Stimulated activated CD4-positive, alpha-beta T cell treated with anti-CD3 and anti-CD28 coated beads, Interleukin-15, amount 100 ng/mL, for 48 hours (primary cell): ENCODE measurements at places on chromosomes 2 and 18.

DNA sequence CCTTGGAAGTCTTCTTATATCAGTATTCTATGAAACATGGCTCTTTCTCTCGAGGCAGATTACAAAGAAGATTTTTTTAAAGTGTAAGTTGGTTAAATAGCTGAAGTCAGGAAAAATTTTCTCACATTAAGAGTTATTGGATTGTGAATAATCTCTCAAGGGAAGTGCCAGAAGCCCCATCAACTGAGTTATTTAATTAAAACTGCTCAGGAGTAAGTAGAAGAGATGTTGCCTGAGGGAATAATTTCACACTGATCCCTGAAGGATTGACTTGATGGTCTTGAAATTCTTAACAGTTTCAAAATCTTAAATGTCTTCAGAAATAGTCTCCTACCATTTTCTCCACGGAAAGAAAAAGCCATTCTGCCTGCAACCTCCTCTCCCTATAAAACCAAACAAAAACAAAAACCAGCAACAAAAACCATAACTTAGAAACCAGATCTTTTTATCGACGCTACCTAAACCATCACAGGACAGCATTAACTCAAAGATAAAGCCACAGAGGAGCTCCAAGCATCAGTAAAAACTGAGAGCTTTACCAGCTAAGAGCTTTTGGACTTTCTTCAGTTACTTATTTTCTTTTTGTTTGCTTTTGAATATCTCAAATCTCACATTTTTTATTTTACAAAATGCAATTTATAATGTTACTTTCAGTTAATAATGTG, 12.9 kb downstream of the CD226 start:
- no peak for DNase-seq

- DNase-seq, result no peak
Measured at GRCh38 chr2:233852056-233852455, 2.3 kb downstream of the HJURP start.

DNA sequence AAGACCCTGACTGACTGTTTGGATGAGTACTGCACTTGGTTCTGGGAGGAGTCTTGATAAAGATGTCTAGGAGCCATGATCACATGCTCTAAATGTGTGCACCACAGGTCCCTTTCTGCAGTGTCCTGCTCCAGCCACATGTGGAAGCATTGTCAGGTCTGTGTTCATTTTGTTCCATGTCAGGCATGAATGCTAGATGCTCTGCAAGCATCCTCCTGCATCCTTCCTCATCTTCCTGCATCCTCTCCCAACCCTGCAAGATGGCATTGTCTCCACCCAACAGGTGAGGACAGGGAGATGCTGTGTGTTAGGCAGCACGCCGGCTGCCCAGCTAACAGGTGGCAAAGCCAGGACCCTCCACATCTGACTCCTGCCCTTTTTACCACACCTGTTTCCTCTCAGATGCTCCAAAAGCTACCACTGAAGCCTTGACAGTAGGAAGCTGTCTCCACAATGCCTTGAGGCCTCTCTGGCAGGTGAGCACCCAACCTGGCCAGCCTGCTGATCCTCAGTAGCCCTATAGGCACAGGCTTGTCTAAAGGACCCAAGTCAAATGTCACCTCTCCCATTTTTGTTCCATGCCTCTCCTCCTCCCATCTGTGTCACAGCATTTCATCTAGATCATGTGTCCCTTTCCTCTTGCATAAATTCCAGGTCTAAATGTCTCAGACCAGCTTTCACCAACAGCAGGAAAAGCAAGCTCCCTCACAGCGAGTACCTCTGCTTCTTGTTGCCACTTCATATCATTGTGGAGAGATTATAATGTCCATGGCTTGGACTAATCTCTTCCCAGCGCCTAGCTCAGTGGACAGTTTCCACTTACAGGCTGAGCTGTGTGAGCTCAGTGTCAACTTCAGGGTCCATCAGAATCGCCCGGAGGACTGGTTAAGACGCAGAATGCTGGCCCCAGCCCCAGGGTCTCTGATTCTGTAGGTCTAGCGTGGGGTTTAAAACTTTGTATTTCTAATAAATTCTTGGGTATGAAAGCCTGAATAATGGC, 55.0 kb downstream of the TMEM163 start:
- DNase-seq, result no peak

DNA sequence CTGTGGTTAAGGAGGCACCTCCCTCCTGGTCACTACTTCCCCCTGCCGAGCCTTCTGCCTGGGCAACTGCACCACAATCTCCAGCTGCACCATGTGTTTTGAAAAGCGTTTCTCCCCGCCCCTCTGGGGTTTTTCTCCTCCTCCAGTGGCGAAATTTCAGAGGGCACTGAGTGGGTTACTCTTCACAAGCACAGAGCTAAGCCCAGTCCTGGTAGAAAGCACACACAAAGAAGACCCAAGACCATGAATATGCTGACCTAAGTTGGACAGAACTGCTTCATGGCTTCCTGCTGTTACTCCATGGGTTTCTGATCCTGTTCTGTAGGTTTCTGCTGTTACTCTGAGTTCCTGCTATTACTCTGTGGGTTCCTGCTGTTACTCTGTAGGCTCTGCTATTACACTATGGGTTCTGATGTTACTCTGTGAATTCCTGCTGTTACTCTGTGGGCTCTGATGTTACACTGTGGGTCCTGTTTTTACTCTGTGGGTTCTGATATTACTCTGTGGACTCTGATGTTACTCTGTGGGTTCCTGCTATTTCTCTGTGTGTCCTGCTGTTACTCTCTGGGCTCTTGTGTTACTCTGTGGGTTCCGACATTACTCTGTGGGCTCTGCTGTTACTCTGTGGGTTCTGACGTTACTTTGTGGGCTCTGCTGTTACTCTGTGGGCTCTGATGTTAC, 216.6 kb downstream of the RTP5 start:
- DNase-seq, result no peak

GRCh38 chr2:63506320-63506719, 82.0 kb downstream of the WDPCP start:
- no peak for DNase-seq

GRCh38 chr2:73920577-73921545, 5.8 kb upstream of the DGUOK start:
- DNase-seq, result peak; percentile 19

DNA sequence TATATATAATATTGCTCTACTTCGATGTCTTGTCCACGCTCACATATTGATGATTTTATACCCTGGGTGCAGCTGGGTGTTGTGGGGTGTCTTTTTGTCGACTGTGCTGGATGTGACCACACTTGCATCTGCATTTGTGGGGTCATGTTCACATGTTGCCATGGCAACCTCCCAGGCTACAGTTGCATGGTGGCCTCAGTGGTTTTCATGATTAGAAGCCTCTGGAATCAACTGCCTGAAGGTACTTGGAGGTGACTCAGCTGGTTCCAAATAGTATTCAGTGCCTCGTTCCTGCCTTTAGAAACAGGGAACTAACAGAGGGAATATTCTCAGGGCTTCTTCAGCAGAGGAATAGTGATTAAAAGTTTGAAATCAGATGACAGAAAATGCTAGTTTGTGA, 166.3 kb upstream of the NYAP2 start:
- no peak for DNase-seq

GRCh38 chr2:99864561-99865553, 277.5 kb downstream of the AFF3 start:
- no peak for DNase-seq

DNA sequence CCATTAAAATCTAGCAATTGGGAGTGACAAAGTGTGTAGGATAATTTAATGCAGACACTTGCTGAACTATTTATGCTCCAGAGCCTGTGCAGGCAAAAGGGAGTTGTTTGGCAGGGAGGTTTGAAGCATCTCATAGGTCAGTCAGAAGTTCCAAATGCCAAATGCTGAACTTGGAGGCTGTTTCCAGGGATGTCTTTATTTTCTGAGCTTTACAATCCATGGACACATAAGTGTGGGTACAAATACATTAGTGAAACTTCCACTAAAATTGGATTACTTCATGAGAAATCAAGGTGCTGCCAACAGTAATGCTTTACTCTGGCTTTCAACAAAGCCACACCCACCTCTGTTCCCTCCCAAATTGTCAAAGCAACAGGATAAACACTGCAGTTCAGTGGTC, 422.1 kb upstream of the SETBP1 start:
- DNase-seq, result no peak

GRCh38 chr18:532018-532417, 31.5 kb upstream of the COLEC12 start:
- no peak for DNase-seq

DNA sequence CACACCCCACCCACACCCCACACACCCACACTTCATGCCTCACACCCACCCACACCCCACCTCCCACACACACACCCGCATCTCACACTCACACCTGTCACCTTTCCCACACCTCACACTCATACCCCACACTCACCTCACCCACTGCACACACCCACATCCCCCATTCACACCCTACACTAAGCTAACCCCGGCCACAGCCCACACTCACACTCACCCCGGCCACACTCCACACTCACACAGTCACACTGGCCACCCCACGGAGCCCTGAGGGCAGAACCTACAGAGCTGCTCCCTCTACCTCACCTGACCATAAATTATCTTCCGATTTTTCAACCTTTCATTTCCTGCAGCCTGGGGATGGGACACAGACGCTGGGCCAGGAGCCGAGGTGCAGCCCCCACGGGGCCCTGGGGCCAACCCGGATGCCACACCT, 241.3 kb downstream of the HDAC4 start:
- no peak for DNase-seq

GRCh38 chr18:74869904-74870863, 272.5 kb downstream of the ZNF407 start:
- no peak for DNase-seq

DNA sequence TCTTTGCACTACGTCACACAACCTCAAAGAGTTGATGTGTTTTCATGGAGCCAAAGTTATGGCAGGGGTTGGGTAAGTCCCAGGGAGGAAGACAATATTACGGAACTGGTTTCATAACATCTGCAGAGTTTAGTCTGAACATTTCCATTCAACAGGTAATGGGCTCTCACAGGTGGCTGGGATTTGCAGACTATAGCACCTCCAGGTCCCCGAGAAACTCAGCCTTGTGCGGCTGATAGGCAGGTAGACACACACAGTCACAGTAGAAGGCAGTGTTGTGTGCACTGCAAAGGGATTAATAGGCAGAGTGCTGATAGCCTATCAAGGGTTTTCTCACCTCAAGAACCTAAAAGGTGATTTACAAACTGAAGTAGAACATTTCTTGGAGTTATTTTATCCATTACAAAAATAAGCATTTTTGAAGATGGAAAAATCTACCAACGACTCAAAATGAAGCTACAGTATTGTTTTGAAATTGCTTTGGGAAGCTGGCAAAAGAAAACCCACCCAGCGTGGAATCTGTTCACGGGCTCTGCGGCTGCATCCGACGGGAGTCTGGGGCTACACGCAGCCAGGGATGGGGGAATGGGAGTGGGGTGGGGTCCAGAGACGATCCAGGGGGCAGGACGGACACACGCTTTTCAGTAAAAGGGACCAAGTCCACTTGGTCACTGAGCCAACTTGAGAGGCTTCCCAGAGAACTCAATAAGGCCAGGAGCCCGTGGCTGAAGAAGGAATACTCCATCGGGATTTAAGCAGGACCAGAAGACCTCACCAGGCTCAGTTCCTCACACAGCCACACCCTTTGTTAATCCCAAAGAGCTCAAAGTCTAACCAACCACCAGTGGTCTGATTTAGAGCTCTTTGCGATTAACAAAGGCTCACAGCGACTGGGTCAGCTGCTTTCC, 82.9 kb downstream of the CHRNA1 start:
- no peak for DNase-seq

DNA sequence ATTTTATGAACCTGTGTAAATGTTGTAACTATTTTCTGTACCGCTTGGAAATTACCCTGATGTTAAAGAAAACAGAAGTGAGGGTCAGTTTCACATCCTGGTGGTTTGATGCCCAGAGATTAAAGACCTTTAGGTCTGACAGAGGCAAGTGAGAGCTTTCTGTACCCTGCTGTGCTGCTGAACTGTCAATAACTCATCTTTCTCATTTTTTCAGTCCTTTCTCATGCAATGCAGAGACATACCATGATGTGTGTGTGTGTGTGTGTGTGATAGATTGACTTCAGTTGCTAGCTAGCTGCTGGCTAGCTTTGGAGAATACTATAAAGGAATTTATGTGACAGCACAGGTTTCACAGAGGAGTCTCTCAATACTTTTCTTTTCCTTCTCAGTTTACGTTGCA, 2025.6 kb upstream of the LRRTM1 start:
- DNase-seq, result no peak

DNA sequence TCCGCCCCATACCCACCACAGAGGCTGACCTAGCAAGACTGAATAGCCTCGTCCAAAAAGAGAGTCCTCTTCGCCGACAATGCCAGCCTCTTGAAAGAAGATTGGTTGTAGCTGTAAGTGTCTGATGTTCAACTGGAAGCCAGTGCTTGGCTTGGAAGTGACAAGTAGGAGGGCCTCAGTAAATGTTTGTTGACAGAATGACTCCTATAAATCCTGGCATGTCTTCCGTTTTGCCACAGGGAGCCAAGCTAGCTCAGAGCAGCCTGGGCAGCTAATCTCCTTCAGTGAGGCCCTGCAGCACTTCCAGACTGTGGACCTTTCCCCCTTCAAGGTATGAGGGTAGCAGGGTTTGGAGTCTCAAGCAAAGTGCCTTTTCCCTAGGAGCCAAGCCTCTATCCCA, 14.9 kb downstream of the ELMOD3 start:
- DNase-seq, result no peak

- DNase-seq, result no peak
Measured at GRCh38 chr2:71674158-71674851, 220.9 kb downstream of the DYSF start.

DNA sequence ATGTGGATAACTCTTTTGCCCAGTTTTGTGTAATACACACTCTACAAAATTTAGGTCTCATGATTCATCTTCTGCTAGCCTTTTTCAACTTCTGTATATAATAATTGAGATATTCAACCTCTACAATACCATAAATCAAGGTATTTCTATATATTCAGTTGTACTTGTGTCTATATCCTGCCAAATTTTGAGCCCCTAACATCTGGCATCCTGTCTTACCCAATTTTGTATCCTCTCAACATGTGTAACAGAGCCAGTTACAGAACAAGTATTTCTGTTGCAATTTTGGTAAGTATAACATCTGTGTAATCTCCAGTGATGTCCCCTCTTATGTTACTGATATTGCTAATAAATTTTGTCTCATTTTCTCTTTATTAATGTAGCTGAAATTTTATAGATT, 145.8 kb downstream of the TRIB2 start:
- no peak for DNase-seq

- no peak for DNase-seq
Measured at GRCh38 chr2:7673101-7673500, 755.9 kb downstream of the RNF144A start.

DNA sequence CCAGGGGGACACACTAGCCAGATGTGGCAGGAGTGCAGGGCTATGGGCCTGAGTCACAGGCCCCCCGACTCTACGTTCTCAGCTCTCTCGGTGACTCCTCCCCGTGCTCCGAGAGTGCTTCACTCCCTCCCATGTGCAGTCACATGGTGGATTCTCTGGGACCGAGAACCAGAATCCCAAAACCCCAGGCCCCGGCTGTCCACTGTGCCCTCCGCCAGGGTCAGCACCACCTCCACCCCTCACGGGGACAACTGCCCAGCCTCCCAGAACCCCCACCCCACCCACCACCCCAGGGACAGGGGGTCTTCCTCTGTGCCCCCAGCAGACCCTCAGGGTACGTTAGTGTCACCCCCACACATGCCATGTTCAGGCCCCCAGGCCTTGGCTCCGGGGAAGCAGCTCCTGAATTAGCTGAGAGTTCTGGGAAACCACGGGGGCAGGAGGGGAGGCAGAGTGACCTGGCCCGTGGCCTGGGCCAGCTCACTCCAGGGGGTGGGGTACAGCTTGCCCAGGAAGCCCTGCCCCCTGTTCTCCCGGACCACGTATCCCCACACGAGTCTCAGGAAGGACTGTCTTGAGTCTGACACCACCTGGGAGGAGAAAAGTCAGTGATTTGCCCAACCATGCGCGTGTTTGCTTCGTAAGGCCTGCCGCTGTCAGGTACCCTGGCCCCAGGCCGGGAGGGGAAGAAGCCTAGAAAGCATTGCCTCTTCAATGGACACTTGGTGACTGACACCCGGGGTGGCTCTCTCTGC, 4.4 kb downstream of the RAMP1 start:
- DNase-seq, result no peak
